ENCODE measurements at places on chromosomes 6 and 20. TPM values are rescaled to one million over a fixed set of nuclear protein-coding genes. Genes with fewer than 3 reads are reported as not detected.

Gene TMEM14C
- 81.5 TPM for total RNA-seq

Gene SCUBE3
- 0.75 TPM for total RNA-seq

Gene TMEM217
- total RNA-seq: 8.6 TPM

Gene MAS1
- total RNA-seq: not detected

Gene GGTLC1
- total RNA-seq: not detected

Gene FGD2
- not detected for total RNA-seq

Gene VWA7
- 0.09 TPM for total RNA-seq

Gene BTBD3
- total RNA-seq: 19.4 TPM

Gene BANF2
- not detected for total RNA-seq

Gene DNMT3B
- total RNA-seq: 2.6 TPM

Gene BPIFB1
- not detected for total RNA-seq

Gene SLC52A3
- not detected for total RNA-seq

Gene CASS4
- not detected for total RNA-seq

Gene C6orf118
- total RNA-seq: not detected

Gene ABHD16B
- not detected for total RNA-seq

Gene SPINT4
- total RNA-seq: not detected

Gene C6orf58
- not detected for total RNA-seq

Gene SFTA2
- total RNA-seq: not detected

Gene CNBD2
- total RNA-seq: 3.1 TPM

Gene DEFB124
- not detected for total RNA-seq

Gene KHDRBS2
- total RNA-seq: not detected

Measured in endothelial cell of coronary artery (primary cell).